Neural progenitor cell (in vitro differentiated cells): ENCODE measurements at places on chromosomes 7 and 10.

- DNase-seq: peak; percentile 70
These were observed 32.7 kb downstream of the ABCB5 start for GRCh38 chr7:20647908-20648776.

DNA sequence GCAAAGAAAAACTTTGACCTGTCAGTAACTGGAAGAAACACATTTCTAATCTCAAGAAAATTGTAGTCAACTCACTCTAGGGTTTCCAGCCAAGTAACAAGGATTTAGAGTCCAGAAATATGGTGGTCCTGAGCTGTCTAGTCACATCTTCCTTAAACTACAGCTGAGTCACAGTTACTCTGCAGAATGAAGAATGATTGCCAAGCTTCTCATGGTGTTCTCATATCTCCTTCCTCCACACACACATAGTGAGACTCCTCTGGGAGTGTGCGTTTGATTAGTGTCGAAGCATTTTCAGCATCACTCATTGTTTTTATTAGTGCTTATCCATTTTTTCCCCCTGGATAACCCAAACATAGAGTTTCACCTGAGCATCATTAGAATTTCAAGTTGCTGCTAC is 93.1 kb upstream of the CXCL12 start:
- no peak for DNase-seq

GRCh38 chr10:113879691-113880090 is 25.2 kb downstream of the NHLRC2 start:
- no peak for DNase-seq

GRCh38 chr7:44978511-44979366 is at the start of gene MYO1G:
TSS of gene MYO1G (minus strand) at chr7:44979015. CDS start at chr7:44978961, 54 bp downstream.
- no peak for DNase-seq

- DNase-seq: no peak
These were observed 190.2 kb downstream of the CAMK1D start for GRCh38 chr10:12539350-12540164.

DNA sequence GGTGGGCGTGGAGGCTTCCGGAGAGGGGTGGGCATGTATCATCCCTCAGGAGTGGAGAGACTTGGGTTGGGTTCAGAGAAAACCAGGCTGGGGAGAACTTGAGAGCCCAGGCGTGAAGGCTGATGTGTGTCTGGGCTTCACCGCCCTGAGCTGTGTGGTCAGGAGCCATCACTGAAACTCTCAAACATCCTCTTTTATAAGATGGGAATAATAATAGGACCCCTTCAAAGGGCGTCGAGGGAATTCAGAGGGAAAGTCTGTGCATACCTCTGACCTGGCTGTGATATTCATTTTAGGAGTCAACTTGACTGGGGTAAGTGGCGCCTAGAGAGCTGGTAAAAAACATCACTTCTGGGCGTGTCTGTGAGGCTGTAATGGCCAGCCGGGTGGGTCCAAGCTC is 21.1 kb upstream of the PSMG3 start:
- no peak for DNase-seq

DNA sequence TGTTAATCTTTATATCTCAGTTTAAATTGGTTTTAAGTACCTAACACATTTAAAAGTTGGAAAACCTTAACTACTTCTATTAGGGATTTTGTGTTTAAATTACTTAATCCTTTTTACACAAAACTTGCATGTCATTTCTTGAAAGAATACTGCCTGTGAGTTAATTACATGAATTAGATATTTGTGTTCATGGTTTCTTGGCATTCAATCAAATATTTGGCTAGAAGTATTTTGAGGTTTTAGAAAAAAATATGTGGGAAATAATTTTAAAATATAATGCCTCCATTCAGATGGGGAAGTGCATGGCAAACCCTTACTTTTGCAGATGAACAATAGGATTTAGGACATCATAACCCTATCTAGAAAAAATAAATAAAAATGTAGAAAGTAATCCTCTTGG is 186.5 kb upstream of the SEMA3E start:
- no peak for DNase-seq

DNA sequence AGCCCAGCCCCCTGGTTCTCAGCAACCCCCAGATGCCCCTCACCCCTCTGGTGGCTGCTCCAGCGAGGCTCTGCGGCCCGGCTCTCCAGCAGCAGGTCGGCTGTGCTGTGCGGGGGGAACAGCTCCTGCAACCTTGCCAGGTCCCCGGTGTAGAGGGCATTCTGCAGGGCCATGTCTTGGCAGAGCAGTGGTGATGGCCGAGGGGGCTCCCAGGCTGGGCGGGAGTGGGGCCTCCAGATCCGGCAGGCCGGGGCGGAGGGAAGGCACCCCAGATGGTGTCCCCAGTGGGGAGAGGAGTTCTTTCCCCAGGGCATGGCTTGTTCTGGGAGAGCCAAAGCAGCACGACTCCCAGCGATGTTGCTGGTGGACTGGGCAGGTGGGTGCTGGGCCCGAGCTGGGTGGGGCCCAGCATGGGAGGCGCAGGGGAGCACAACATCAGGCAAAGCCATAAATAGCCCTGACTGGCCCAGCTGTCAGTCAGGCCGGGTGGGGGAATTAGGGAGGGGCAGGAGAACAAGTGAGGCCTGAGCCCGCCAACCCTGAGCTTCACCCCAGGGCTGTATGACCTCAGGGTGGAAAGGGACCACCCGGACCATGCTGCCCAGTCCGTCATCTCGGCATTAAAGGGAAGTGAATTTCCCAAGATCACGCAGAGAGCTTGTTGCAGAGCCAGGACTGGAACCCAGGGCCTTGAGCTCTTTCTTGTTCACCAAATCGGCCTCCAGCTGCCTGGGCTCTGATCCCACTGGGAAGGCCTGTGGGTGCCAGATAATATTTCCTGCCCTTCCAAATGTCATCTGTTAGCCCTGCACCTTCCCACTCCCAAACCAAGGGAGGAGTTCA is 580 bp upstream of the ASB10 start:
- DNase-seq: no peak

DNA sequence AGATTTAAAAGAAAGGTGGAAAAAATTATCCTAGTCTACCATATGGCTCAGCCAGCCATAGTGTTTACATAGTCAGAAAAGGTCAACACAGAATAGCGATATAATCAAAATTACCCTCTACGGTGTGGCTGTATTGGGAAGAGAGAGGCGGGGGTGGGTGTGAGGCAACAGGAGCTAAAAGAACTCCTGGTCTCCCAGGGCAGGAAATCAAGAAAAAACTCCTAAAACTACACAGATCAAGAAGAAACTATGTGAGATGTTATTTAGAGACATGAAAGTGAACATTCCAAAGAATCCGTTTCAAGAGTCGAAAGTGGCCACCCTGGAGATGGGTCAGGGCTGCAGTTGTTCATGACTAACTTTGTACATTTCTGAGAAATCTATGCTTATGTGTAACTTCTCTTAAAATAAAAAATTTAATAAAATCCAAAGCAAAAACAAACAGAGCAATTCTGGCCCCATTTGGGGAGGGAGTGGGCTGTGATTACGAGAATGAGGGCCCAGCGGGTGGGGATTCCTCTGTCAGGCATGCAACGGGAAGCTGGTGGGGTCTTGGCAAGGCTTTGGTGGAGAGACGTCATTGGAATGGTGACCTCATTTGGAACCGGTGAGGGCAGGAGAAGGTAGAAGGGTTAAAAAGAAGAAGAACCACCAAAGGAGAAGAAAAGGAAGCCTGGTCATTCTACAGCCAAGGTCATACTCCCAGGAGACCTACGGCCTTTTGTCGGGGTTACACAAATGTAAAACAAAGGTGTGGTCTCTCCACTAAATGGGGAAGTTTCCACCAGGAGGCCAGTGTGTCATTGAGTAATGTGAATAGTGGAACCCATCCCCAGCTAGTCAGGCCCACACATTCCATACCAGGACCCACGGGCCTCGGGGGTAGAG is 71.2 kb upstream of the DUSP5 start:
- no peak for DNase-seq

GRCh38 chr7:119758254-119758653 is 514.7 kb upstream of the KCND2 start:
- no peak for DNase-seq

DNA sequence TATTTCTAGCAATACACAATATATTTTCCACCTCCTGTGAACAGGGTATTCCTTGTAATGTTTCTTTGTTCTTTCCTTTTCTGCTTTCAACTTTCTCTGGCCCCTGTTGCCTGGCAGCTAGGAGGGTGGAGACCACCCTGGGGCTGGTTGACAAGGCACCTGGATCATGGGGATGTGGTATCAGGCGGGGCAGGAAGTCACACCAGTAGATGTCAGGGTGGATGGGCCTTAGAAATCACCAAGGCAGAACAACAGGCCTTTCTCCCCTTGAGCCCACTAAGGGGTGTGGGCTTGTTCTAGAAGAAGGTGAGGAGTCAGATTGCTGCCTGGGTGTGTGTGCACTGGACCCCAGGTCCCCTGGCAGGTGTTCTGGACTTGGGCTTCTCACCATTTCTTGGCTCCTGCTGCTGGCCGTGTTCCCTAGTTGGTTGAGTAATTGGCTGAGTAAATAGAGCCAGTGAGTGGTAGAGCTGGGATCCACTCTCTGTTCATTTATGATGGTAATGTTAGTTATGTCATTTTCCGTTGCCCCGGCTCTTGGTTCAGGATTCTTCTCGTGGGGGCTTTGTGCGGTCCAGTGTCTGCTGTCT is 24.9 kb downstream of the ZNF783 start:
- no peak for DNase-seq

DNA sequence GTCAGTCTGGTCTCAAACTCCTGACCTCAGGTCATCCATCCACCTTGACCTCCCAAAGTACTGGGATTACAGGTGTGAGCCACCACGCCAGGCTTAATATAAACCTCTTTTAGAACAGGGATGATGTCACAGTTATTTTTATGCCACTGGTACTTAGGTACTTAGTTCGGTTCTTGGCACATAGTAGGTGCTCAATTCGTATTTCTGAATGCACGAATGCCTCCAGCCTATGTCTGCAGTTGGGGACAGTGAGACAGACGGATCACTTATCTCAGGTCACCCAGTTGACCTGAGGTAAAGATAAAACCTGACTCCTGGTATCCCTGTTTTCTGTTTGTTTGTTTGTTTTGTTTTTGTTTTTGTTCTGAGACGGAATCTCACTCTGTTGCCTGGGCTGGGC is 6.1 kb upstream of the NAT16 start:
- DNase-seq: no peak

DNA sequence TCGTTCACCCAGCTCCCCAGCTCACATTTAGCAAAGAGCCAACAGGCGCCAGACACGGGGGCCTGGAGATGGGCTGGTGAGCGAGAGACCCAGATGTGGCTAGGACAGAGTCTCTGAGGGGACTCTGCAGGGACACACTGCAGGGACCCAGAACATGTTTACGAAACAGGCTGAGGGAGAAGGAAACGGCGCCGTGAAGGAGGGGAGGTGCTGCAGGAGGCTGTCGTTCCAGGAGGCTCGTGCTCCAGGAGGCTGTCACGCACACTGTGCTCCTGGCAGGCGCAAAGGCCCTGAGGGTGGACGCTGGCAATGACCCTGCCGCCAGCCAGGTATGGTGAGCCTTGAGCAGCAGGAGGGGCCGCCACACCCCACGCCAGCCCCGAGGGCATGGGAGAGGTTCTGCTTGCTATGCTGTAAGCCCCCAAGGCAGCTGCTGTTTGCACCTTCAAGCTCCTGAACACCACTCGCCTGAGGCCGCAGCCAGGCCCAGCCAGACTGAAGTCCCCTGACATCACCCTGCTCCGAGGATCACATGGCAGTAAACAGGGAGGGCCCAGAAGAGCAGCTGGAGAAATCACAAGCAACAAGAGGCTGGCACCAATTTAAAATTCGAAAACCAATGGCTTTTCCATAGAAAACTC is 27.3 kb downstream of the ADAP1 start:
- DNase-seq: no peak

- no peak for DNase-seq
These were observed 49.1 kb downstream of the LHPP start for GRCh38 chr10:124510759-124511158.

DNA sequence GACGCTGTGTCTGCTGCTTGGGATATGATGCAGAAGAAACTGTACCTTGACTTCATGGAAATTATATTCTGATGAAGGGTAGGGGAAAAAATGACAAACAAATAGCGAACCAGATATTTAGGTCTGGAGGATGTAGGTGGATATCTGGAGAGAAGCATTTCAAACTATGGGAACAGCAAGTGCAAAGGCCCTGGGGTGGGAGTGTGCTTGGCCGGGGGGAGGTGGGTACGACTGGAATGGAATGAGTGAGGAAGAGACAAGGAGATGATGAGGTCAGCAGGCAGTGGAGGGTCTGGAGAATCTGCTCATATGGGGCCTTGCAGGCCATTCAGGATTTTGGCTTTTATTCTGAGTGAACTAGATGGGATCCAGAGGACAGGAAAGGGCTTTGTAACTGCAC is 65.2 kb downstream of the TLL2 start:
- no peak for DNase-seq

DNA sequence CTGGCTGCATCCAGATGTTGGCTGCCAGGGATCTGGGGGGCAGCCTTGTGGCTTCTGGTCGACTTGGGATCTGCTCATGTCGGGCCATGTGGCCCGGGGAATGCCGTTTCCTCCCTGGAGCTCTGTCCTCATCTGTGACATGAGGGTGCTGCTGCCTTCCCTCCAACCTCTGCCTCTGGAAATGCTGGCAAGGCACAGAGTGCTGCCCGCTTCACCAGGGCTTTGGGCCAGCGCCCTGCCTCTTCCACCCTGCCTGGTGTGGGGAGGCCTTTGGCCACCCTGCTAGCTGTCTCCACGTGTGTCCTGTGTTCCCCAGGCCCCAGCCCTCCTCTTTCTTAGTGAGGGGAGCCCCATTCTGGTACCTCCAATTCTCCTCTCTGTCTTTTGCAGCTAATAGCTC is 5.8 kb upstream of the SMARCD3 start:
- DNase-seq: no peak

DNA sequence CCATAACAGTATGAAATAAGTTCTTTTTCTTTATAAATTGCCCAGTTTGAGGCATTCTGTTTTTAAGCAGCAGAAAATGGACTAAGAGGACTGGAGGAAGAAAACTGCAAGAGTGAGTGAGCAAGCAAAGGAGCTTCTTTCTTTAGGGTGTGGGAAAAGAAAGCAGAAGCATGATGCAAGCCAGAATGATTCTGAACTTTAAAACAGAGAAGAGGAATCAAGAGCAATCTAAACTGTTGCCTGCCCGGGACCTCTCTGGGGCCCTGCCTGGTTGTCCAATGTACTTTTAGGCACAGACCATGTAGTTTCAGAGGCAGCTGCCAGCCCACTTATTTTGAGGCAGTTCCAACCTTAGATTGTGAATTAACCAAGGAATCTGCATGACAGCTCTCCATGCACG is 186.3 kb downstream of the PLPP4 start:
- no peak for DNase-seq

DNA sequence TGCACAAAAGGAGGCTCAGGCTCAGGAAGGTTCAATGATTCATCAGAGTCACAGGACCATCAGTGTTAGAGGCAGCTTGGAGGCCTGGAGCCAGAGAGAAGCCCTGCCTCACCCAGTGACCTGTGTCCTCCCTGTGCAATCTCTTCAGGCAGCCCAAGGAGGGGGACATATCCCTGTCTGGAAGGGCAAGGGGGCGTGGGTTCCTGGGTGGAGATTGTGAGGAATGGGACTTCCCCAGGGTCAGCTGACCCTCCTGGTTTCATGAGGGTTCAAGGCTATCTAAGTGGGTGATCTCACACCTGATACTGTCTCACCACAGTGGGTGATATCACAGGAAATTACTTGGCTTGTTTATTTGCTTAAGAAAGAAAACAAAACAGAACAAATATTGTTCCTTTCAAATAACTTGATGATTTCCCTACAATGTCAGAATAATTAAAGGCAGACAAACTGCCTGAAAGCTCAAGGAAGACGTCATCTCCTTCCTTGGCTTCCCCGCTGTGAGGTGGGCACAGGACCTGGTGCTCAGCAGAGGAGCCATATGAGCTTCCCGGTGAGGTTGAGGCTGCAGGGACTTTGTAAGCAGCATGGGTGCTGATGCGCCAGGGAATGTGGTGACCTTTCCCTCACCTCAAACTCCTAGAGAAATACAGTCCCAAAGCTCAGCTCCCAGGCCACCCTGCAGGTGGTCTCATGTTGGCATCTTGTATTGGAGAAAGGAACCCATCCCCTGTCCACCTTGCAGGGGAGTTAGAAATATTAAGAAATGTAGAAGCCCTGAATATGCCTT is 763.2 kb downstream of the GRID1 start:
- no peak for DNase-seq
